A673 (cell line): ENCODE measurements at places on chromosomes 3 and 15. TPM values are rescaled to one million over a fixed set of nuclear protein-coding genes. Genes with fewer than 3 reads are reported as not detected.

Gene SPTBN5
- total RNA-seq: 2.4 and 3.2 TPM in 2 replicates

Gene ENTPD3
- 0.54 and 1.3 TPM in 2 replicates for total RNA-seq

Gene ISLR2
- total RNA-seq: 0.48 and 0.64 TPM in 2 replicates

Gene ATP10A
- total RNA-seq: not detected in 2 replicates

Gene GOLGA8T
- not detected in 2 replicates for total RNA-seq

Gene ADCY5
- 0.21 and 0.22 TPM in 2 replicates for total RNA-seq

Gene SACM1L
- total RNA-seq: 29.8 and 32.8 TPM in 2 replicates

Gene ATP13A5
- not detected in 2 replicates for total RNA-seq

Gene ERC2
- 0.90 and 1.4 TPM in 2 replicates for total RNA-seq

Gene ZMYND10
- 0.67 and 1.0 TPM in 2 replicates for total RNA-seq

Gene IGDCC3
- total RNA-seq: 0.28 and 0.32 TPM in 2 replicates

Gene ISLR
- 0.41 and 0.74 TPM in 2 replicates for total RNA-seq

Gene SPINK8
- total RNA-seq: not detected in 2 replicates

Gene RLBP1
- total RNA-seq: not detected in 2 replicates
